Activated naive CD4-positive, alpha-beta T cell treated with anti-CD3 and anti-CD28 coated beads for 36 hours (primary cell): ENCODE measurements at places on chromosomes 2 and 18. TPM values are rescaled to one million over a fixed set of nuclear protein-coding genes. Genes with fewer than 3 reads are reported as not detected.

The PIAS2 gene
- 21.9 TPM for total RNA-seq

The VIT gene
- not detected for total RNA-seq

The TMEM198 gene
- total RNA-seq: 0.86 TPM

The VPS4B gene
- 28.7 TPM for total RNA-seq

The KCNG2 gene
- total RNA-seq: not detected

The MYO3B gene
- total RNA-seq: 0.17 TPM

The CHRNG gene
- total RNA-seq: not detected

The HOXD1 gene
- not detected for total RNA-seq

The ATOH8 gene
- total RNA-seq: not detected

The ESPNL gene
- 0.05 TPM for total RNA-seq

The PLB1 gene
- 1.6 TPM for total RNA-seq

The HAAO gene
- total RNA-seq: 0.52 TPM

The WNT10A gene
- total RNA-seq: 1.1 TPM

The DSG4 gene
- not detected for total RNA-seq

The RBM44 gene
- 0.52 TPM for total RNA-seq

The BOK gene
- total RNA-seq: not detected

The NCOA1 gene
- total RNA-seq: 14.0 TPM

The ALK gene
- total RNA-seq: not detected

The COPS9 gene
- total RNA-seq: 91.3 TPM

The IFIH1 gene
- 34.6 TPM for total RNA-seq

The DPP4 gene
- total RNA-seq: 12.9 TPM

The LAMA3 gene
- 0.05 TPM for total RNA-seq

The CLEC4F gene
- not detected for total RNA-seq

The UGT1A10 gene
- not detected for total RNA-seq

The LYG2 gene
- total RNA-seq: not detected

The FAM161A gene
- 4.0 TPM for total RNA-seq
